ENCODE measurements at places on chromosomes 4 and X. TPM values are rescaled to one million over a fixed set of nuclear protein-coding genes. Genes with fewer than 3 reads are reported as not detected.

GAGE13 gene
- not detected for total RNA-seq

DYNLT3 gene
- 27.9 TPM for total RNA-seq

ADGRG4 gene
- not detected for total RNA-seq

INTU gene
- 4.3 TPM for total RNA-seq

ANK2 gene
- total RNA-seq = 19.6 TPM

RAB40AL gene
- total RNA-seq = 0.33 TPM

AMOT gene
- 5.2 TPM for total RNA-seq

GLRB gene
- total RNA-seq = 1.1 TPM

PAGE4 gene
- total RNA-seq = not detected

S100P gene
- total RNA-seq = not detected

GLRA3 gene
- not detected for total RNA-seq

LGI2 gene
- total RNA-seq = not detected

SCML2 gene
- 1.00 TPM for total RNA-seq

SSX7 gene
- total RNA-seq = not detected

ACOT9 gene
- total RNA-seq = 78.0 TPM

SPANXN3 gene
- total RNA-seq = not detected

SSX5 gene
- not detected for total RNA-seq

TMSB15A gene
- total RNA-seq = 7.2 TPM

FGF13 gene
- total RNA-seq = not detected

NXF2 gene
- not detected for total RNA-seq

EGFL6 gene
- total RNA-seq = not detected

HTRA3 gene
- total RNA-seq = 0.67 TPM

RHOH gene
- total RNA-seq = not detected

FRYL gene
- 53.7 TPM for total RNA-seq

AMBN gene
- total RNA-seq = not detected

CHRDL1 gene
- 1.1 TPM for total RNA-seq

PNMA6F gene
- not detected for total RNA-seq

MMRN1 gene
- under 0.01 TPM for total RNA-seq

TEX13D gene
- total RNA-seq = not detected

ENOX2 gene
- 15.8 TPM for total RNA-seq

TBC1D8B gene
- total RNA-seq = 6.9 TPM

PCDH19 gene
- not detected for total RNA-seq

TLR10 gene
- under 0.01 TPM for total RNA-seq

Data from melanocyte of skin (primary cell).